Stimulated activated CD8-positive, alpha-beta memory T cell treated with anti-CD3 and anti-CD28 coated beads, Interleukin-7, amount 100 ng/mL, for 24 hours (primary cell): ENCODE measurements at places on chromosomes 12 and 14.

DNA sequence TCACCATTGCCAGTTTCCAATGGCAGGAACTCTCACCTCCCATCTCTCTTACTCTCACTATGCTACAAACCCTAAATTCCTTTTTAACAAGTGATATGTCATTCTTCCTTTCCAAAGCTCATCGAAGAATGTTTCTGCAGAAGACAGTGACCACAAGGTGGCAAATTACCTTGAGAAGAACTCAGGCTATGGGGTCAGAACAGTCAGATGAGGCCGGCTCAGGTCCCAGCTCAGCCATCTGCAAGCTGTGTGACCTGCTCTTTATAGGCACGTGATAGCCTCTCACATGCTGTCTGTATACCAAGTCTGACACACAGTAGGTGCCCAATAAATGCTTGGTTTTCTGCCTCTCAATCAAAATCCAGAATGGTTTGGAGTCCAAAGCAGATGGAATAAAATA lies 80.7 kb downstream of the FOXN3 start:
- no peak for DNase-seq

GRCh38 chr12:46456356-46457334 lies 84.1 kb upstream of the SLC38A2 start:
- DNase-seq, result no peak

- no peak for DNase-seq
Observed at GRCh38 chr14:37550511-37550910, 44.5 kb downstream of the FOXA1 start.

DNA sequence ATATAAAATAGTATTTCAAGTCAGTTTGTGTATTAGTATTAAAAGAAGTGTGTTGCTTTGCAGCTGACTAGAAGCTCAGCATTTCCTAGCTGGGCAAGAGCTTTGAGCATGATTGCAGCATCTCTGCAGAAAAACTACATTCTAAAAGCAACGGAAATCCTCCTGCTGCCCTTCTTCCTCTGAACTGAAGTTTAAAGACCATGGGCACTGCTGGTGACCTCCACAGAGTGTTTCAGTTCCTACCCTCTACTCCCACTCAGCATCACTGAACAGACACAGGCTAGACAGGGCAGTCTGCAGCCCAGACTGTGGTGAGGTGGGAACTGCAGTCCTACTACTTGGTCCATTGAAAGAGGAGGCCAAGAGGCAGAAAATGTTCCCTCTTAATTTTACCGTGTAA lies 59.0 kb downstream of the FAR2 start:
- no peak for DNase-seq

DNA sequence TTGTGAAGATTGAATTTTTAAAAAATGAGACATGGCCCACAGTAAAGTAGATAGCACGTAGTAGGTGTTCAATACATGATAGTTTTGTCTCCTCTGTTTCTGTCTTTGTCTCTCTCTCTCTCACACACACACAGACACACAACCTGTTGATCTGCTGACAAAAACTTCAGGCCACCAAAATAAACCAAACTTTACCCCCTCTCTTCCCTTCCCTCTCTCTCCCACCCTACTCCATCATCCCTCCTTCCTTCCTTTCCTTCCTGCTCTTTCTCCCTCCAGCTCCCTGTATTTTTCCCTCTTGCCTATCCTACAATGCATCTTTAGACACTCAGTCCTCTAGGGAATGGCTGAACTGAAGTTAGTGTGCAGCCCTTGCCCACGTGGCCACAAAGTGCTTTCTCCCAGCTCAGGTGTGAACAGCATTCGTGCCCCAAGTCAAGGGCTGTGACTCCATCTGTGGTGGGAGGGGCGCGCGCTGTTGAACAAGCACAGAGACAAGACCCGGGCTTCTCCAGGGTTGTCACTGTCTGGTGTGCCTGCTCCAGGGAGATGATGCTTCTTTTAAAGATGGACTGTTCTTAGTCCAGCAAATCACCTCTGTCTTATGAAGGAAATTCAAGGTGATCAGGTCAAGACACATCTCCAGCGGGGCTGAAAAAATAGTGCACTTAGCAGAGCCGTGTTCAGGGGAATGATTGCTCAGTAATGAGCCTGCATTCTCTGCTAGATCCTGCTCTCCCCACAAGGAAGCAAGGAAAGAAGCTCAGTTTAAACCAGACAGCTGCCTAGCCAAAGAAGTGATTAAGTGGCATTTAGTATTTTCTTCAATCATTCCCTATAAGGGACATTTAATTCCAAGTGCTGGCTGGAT lies 75.3 kb downstream of the WSCD2 start:
- DNase-seq, result no peak

- no peak for DNase-seq
Observed at GRCh38 chr14:22320362-22320750, 268.7 kb downstream of the DAD1 start.

DNA sequence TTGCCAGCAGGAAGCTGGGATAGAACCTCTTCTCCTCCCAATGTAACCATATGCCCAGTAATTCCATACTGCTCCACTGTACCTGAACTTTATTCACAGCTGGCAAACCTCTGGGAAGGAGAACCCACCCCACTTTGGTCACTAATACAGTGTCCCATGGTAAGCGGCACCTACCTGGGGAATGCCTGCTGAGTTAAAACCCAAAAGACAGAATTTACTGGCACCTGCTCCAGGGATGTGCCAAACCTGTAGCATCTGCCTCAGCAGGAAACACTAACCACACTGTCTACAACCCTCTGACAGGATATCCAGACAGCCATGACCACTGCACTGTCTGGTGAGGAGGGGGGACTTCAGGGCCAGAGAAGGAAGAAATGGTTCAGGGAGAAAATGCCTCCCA lies 26.6 kb downstream of the DDX24 start:
- DNase-seq, result no peak

DNA sequence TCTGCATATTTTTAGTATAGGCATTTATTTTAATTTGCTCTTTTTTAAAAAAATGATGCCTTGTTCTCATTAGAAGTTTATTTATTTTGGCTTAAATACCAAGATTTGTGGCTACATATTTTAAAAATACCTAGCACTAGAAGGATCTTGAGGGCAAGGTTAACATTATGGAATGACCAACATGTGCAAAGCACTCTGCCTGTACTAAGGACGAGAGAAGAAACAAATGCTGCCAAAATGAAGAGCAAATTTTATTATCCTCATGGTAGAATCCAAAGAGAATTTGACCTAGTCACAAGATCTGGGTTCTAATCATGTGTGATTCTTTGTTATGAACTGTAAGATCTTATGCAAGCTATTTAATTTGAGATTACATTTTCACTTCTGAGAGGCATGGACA lies 2.8 kb downstream of the CAND1 start:
- no peak for DNase-seq

GRCh38 chr12:95258803-95259202 lies 41.2 kb downstream of the VEZT start:
- DNase-seq, result no peak

DNA sequence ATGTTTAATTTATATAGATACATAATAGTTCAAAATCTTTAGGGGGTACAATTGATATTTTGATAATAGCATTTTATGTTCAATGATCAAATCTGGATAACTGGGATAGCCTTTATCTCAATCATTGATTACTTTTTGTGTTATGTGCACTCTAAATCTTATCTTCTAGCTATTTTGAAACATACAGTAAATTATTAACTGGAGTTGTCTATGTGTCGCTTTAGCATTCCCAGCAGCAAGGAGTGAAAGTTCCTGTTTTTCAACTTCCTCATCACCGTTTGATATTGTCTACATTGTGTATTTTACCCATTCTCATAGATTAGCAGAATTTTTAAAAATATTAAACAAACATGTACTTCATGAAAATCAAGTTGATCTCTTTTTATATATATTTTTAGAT lies 1207.4 kb downstream of the TMEM121 start:
- no peak for DNase-seq

GRCh38 chr14:53126731-53127130 lies 26.4 kb downstream of the DDHD1 start:
- DNase-seq, result no peak

DNA sequence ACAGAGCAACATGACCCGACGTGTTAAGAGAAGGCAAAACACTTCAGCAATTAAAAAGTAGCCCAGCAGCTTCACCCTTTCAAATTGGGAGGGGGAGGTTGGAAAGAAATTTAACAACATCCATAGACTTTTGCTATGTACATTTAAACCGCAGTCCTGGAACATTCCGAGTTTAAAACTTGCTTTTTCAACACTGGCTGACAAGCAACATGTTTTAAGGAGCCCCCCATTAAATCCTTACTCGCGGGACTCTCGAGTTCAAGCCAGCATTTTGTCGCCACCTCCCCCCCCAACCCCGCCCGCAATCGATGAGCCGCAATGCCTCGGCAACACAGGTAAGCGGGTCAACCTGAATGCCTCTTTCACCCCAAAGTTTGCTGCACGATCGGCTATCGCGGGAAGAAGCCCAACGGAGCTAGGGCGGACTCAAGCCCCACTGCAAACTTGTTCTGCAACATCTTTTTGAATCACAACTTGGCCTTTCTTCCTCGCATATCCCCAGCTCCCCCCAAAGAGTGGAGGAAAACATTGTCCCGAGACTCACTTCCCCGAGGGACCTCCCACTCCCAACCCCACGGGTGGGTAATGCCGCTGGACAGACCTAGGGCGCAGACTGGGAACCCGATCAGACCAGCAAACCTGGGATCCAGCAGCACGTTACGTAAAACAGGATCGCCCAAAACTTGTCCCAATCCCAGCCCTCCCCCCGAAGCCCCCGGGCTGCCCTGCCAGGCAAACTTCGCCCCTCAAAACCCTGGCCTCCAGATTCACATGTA lies 777 bp downstream of the ZFP36L1 start:
- DNase-seq, result no peak

DNA sequence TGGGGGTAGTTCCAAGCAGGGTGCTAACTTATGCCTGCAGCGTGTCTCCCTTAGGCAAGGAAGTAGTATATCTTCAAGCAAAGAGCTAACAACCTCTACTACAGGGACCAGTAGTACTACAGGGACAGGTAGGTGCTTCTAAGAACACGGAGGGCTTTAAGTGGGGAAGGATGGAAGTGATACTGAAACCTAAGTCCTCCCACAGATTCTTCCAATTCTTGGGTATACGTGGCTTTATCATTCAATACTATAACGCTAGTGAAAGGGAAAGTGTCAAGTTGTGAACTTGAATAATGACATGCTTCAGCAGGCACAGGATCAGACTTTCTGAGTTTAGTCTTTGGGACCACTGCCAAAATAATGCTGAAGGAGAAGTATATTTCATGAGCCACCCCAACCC lies 241.7 kb downstream of the CEP128 start:
- no peak for DNase-seq

- no peak for DNase-seq
Observed at GRCh38 chr12:65494537-65494936, 216.1 kb downstream of the MSRB3 start.

DNA sequence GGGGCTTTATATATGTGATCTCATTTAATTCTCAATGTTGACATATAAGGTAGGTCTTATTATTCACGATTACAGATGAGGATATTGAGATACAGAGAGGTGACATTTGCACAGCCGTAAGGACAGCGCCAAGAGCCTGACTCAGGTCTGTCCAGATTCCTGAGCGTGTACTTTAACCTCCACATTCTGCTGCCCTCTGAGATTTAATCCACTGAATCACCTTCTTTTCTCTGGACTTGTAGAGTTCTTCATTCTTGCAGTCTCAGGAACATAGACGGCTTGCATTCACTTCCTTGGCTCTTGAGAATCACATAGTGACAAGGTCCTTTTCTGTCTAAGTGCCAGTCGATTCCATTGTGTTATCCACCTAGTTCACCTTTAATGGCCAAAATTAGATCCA lies 141.0 kb upstream of the ARHGAP5 start:
- no peak for DNase-seq

- DNase-seq, result no peak
Observed at GRCh38 chr14:61705017-61705416, 9.7 kb downstream of the HIF1A start.

DNA sequence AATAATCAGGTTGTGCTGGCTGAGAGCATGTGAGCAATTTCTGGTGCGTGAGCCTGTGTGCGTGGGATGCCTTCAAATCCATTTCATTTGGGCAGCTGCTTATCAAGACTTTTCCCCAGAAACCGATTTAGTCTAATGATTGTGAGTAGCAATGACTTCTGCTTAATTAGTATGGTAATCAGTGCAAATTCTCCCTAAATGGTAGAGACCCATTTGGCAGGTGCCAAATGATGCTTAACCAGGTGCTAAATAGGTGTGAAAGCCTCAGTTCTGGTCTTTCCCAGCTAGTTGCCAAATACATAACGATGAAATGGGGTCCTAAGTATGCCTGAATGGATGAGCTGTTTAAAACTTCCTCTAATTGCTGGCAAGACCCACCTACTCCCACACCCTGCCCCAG lies 248.4 kb upstream of the CCDC196 start:
- DNase-seq, result no peak

- no peak for DNase-seq
Observed at GRCh38 chr14:23935158-23935557, 18.4 kb upstream of the DHRS4 start.

DNA sequence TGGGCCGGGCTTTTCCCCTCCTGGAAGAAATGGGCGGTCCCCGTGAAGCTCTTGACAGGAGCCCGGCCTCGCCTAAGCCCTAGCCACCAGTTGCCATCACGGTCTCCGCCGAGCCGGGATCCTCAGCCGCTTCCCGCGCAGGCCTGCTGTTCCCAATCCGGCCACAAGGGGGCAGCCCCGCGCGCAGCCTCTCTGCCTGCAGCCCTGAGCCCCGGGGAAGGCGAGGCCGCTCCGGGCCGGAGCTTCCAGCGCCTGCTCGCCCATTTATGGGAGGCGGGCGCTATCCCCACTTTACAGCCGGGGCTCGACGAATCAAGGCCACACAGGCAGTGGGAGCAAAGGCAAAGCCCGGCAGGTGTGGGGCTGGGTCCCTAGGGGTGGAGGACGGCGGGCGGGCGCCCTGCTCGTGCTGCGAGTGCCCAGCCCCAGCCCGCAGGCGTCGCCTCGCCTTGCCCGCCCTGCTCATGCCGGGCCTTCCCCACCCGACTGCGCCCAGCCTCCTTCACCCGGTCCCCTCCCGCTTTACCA lies 61.5 kb downstream of the LGMN start:
- peak; percentile 27 for DNase-seq

- DNase-seq, result no peak
Observed at GRCh38 chr12:28040246-28040645, 67.7 kb upstream of the PTHLH start.

GRCh38 chr12:72535212-72535990 lies 263.2 kb downstream of the TRHDE start:
- no peak for DNase-seq

DNA sequence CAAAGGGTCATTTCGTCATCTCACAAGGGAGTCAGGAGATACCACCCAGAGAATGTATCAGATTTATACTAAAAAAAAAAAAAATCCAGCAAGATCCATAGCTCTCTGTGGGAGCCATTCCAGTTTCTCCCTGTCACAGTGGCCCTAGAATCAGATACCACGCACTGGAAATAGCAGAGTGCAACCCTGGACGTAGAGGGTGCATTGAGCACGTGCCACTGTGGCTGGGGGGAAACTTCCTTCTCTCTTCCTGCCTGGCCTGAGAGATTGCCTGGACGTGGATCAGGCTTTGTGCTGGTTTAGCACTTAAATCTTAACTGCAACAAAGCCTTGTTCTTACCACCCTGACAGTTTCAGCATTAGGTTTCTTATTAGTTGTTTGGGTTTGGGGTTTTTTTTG lies 124.3 kb downstream of the FBXL14 start:
- no peak for DNase-seq

- no peak for DNase-seq
Observed at GRCh38 chr12:10557766-10558165, 52.1 kb downstream of the EIF2S3B start.
